ENCODE measurements at places on chromosomes 5 and 9. TPM values are rescaled to one million over a fixed set of nuclear protein-coding genes. Genes with fewer than 3 reads are reported as not detected.
A peak's percentile ranks its signal among the peaks of the same experiment; 100 is the strongest.

DNA sequence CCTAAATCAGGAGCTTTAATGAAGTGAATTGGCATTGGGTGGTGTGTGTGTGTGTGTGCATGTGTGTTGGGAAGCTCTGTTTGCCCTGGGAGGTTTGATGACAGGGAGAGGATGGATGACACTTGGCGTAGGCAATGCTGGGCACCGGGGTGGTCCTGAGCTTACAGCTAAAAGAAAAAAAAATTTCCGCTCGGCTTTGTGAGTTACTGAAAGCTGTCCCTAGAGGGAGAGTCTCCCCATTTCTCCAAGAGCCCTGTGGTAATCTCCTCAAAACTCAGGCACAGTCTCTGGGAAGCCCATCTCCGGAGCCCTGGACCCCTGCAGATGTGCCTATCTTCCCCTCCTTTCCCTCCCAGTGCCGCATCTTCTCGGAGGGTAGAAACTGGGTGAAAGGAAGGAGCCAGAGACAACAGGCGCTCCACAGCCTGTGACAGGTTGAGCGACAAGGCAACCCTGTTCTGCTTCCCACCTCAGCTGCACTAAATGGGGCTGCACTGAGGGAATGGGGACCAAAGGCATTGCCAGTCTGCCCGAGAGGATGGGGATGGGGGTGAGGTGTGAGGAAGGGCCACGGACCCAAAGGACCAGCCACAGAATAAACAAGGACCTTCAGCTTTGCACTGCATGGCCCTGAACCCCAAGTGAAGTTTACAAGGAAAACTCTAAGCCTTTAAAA, 35.8 kb upstream of the TIFAB start:
- DNase-seq, result no peak

DNA sequence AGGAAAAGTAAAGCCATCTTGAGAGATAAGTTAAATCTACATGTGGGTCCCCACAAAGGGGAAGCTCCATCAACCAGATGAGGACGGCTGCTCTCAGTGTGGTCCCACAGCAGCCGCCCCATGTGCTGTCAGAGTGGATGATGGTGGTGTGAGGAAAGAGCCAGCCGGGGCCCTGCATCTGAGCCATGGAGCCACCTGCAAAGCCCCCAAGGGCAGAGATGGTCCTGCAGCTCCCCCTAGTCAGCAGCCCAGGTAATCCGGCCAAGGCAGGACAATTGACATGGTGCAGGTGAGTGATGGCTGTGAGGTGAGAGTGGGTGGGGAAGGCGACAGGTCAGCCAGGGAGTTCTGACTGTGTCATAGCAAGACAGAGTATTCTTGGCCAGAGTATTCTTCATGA, 458.8 kb downstream of the ICE1 start:
- DNase-seq, result no peak

DNA sequence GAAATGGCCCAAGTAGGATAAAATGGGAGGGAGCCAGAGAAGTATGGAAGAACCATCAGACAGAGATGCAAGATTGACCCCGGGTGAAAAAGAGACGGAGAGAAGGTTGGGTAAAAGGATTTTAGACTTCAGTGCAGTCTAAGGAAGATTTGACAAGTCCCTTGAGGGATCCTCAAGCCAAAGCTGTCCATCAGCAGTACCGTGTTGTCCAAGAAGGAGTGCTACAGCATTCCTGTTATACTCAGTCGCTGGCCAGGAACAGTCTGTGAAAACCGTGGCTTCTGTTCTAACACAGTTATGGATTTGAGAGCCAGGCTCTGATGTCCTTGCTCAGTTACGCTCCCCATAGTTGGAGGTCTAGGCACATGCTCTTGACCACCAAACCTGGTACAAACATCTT, 383.9 kb upstream of the DAB2 start:
- no peak for DNase-seq

- DNase-seq, result no peak
Measured at GRCh38 chr5:69075522-69076179, 18.2 kb upstream of the SLC30A5 start.

DNA sequence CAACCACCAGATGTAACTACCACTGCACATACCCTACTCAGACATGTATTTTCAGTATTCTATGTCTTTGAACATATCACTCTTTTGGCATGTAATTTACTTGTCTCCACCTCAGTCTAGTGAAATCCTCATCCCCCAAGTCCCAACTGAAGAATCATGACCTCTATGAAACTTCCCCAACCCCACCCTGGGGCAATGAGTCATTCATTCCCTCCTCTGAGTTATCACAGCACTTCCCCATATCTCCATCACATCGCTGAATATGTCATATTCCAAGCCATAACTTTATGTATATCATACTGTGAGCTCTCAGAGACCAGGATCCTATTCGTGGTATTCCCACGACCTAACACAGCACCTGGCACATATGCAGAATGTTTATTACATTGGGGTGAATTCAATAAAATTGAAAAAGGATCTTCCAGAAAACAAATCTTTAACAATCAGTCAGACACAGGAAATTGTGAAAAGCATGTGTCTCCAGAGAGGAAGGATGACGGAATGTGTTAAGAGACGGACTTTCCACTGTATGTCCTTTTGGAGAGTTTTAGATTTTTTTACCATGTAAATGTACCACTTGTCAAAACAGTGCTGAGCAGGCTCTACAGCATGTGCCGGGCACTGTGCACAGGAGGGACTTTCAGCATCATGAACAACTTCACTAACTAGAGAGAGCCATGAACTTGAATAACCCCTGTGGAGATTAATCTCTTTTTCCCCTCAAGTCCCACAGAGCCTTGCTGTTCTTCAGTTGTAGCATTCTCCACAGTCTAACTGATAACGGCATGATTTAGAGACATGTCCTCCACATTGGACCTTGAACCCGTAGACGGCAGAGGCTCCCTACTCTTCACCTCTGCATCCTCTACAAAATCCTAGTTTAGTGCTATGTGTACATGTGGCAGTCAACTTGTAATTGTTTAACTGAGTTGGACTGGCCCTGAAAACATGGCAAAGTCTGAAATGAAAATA, 213.5 kb downstream of the GLIS3 start:
- DNase-seq, result peak; percentile 33

- DNase-seq, result no peak
Measured at GRCh38 chr9:115628426-115628825, 510.5 kb upstream of the TNC start.

The SLC34A1 gene
- total RNA-seq, result not detected

GRCh38 chr5:87661784-87662566, 249.2 kb upstream of the CCNH start:
- DNase-seq, result no peak

The PCDHB5 gene
- 2.8 TPM for total RNA-seq

The IL4 gene
- total RNA-seq, result not detected

DNA sequence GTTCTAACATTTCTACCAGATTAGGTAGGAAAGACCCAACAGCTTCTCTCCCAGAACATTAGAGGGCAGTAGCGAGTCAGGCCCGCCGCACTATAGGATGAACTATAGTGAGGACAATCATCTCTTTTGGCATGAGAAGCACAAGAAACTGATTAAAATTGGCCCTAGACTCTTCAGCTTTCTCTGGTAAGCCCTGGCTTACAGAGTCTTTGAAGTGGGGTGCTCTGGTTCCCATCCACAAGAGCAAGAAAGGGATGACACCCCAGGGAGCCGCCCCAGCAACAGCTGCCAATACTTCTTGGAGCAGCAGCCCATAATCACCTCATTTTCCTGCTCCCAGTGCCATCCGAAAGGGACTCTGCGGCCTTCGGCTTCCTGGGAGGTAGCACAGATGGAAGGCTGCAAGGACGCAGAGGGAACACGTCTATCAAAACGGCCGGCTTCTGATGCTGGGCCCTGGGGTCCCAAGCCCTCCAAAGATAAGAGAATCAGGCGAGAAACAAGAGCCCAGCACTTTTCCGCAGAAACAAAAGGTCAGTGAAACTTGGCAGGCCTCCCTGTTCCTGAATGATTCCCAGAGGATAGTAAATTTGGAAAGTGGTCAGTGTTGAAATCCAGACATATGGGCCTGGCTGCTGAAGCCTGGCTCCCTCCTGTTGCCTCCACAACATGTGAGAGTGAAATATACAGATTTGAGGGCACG, 69.3 kb downstream of the HSD17B3 start:
- peak; percentile 91 for DNase-seq

DNA sequence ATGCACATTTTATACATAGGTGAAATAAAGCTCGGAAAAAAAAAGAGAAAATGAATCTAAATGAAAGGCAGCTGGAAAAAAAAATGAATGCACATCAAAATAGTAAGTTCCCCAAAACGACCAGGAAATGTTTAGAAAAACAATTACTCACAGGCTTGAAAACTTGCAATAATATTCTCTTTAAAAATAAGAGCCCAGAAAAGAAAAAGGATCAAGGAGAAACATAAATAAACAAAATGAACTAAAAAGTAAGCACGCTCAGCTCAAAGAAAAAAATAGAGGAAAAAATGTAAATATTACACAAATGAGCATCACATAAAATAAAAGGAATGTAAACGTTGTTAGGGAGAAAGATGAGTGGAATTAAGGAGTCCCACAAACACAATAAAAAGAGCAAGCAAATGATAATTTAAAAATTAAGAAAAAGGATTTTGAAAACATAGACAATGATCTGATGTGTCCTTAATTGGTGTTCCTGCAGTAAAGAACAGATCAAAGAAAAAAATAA, 54.2 kb downstream of the SLC27A6 start:
- peak; percentile 32 for DNase-seq

DNA sequence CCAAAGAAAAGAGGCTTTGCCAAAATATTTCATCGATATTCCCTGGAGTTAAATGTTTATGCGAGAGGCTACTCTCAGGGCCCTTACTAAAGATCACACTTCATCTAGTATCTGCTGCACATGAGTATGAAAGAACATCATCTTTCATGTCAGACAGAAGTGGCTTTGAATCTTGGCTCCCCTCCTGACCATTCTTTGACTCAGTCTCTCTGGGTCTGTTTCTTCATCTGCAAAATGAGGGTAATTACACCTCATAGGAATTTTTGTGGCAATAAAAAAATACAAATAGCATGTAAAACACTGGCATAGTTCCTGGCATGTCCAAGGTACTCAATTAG, 58.1 kb downstream of the SLIT3 start:
- DNase-seq, result peak; percentile 34

DNA sequence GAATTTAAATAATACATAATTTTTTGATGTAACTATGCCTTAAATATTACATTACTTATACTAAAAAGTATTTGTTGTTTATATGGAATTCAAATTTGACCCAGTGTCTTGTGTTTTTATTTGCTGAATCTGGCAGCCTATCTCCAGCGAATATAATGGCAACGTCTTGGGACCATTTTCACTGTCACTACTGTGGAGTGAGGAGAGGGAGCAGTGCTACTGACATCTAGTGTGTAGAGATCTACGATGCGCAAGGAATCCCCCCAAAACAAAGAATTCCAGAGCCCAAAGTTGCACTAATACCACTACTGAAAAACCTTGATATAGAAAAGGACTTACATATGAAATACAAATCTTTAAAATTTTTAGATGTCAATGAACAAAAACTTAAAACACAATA, 314.4 kb downstream of the DRD1 start:
- no peak for DNase-seq

GRCh38 chr5:161098516-161098915, 246.5 kb upstream of the ATP10B start:
- no peak for DNase-seq

The NIM1K gene
- 7.7 TPM for total RNA-seq

GRCh38 chr9:138053996-138054752, 176.6 kb downstream of the CACNA1B start:
- DNase-seq, result no peak

- DNase-seq, result no peak
Measured at GRCh38 chr5:173314166-173314952, 13.9 kb downstream of the STC2 start.

- DNase-seq, result no peak
Measured at GRCh38 chr9:93886911-93887310, 68.2 kb downstream of the BARX1 start.

The CCDC112 gene
- total RNA-seq, result 7.4 TPM

- peak; percentile 8 for DNase-seq
Measured at GRCh38 chr5:151700296-151700695, 13.6 kb upstream of the SPARC start.

DNA sequence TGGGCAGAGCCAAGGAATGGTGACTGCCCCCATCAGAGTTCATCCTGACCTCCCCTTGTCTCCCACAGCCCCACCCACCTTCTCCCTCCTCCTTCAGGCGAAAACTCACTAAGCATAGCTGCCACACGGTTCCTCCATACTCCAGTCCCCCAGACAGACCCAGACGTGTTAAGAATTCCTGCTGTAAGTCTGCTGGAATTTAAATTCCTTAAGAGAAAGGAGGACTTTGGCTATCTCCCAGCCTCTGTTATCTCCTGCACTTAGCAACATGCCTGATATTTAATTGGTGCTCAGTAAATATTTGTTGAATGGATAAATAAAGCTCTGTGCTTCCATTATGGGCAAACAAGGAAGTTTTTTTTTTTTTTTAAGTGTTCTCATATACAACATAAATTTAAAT, 213.7 kb downstream of the RFK start:
- no peak for DNase-seq

- DNase-seq, result no peak
Measured at GRCh38 chr5:107430071-107430625, 240.6 kb downstream of the EFNA5 start.

The FOXD4L4 gene
- 0.26 TPM for total RNA-seq

DNA sequence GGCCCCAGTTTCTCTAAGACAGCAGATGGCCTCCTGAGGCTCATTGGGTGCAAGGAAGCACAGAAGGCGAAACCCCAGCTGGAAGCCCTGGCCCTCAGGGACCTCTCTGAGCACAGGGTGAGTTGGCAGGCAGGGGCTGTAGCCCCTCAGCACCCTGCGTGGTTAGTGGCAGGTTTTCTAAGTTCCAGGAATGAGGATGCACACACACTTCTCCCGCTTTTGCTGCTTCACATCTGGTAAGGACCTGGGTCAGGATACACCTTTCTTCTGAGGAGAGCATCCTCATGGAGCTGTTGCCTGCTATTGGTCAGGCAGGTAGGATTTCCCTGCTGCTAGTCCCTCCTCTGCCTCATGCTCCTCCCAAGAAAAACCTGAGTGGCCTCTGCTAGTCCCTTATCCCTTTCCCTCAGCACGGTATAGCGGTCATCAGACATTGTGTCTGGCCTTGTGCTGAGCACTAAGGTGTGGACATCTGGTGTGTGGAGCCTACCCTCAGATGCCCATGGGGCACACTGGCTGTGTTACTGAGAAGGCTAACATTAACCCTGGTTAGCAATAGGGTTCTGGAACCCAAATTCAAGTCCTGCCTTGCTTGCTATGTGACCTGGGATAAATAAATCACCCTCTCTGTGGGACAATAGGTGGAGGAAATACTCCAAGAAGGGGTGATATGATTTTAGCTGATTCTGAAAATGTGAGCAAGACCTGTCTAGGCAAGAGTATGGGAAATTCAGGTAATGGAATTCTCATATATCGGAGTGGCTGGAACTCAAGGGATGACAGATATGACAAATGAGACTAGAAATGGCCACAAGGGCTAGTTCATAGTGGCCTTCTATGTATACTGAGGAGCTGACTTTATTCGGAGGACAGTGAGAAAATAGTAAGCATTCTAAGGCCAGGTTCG, 1.6 kb downstream of the SLC22A4 start:
- no peak for DNase-seq

GRCh38 chr9:84597131-84597530, 72.4 kb upstream of the NTRK2 start:
- no peak for DNase-seq

The TMEM215 gene
- not detected for total RNA-seq

The PCDHA9 gene
- total RNA-seq, result 0.26 TPM

The SLC1A1 gene
- total RNA-seq, result 4.5 TPM

The CCL27 gene
- not detected for total RNA-seq

- DNase-seq, result no peak
Measured at GRCh38 chr9:25613709-25614108, 64.5 kb downstream of the TUSC1 start.

All from fibroblast of lung (primary cell).